Stimulated activated CD4-positive, alpha-beta T cell treated with anti-CD3 and anti-CD28 coated beads, Interleukin-12 subunit alpha, Interleukin-12 subunit beta, amount 100 ng/mL, for 24 hours (primary cell): ENCODE measurements at places on chromosomes 16 and 17.
A peak's percentile ranks its signal among the peaks of the same experiment; 100 is the strongest.

DNA sequence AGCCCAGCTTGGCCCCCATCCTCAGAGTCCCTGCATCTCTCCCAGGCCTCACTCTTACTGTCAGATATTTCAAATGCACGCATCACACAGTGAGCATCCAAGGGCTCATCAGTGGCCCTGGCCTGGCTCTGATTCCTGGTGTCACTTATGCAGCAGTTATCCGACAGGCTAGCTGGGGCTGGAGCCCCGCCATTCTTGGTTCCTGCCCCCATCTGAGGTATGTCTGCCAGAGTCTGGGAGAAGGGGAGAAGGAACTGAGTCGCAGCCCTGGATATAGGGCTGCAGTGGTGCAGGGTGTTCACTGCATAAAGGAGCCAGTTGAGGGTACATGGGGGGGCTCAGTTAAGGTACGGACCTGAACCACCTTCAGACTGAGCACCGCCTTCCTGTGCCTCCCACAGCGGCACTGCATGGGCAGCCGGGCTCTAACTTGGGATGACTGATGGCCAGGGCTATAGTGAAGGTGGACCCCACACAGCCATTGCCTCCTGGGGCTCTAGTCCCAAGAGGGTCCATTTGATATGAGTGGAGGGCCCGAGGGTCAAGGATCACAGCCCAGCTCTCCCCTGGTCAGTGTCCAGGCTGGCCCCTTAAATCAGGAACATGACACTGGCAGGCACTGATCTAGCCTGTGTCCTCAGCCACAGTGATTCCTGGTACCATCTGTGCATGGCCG is 1.8 kb upstream of the RASD1 start:
- no peak for DNase-seq

- DNase-seq: peak; percentile 50
Observed at GRCh38 chr17:10616502-10617119, 40.5 kb downstream of the MYH3 start.

DNA sequence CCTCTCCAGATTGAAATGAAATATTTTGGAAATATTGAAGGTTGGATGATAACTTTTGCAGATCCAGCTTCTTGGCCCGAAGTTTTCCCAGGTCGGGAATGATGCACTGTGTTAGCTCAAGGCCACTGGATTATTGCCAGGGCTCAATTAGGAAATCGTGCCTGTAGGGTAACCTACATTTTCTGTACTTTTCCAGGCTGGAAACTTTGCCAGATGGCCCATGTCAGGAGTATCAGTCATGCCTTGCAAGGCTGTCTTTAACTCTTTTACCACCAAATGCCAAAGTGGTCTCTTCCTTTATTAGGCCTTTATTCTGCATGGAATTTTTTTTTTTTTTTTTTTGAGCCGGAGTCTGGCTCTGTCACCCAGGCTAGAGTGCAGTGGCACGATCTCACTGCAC is 8.9 kb upstream of the SEC14L1 start:
- DNase-seq: no peak

DNA sequence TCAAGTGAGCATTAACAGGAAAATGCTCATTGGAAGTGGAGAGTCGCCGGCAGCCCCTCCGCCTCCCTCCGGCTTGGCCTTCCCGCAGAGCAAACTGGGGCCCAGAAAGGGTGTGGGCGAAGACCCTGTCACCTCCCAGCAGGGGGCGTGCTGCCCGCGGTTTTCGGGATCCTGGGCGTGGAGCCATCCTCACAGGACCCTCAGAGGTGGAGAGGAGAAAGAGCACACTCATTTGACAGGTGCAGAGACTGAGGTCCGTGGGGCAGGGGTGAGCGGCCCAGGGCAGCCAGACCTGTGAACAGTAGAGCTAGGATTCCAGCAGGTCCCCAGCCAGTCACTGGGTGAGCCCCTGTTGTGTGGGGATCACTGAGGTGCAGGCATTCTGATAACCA is 1002.9 kb downstream of the KCNJ18 start:
- DNase-seq: no peak

DNA sequence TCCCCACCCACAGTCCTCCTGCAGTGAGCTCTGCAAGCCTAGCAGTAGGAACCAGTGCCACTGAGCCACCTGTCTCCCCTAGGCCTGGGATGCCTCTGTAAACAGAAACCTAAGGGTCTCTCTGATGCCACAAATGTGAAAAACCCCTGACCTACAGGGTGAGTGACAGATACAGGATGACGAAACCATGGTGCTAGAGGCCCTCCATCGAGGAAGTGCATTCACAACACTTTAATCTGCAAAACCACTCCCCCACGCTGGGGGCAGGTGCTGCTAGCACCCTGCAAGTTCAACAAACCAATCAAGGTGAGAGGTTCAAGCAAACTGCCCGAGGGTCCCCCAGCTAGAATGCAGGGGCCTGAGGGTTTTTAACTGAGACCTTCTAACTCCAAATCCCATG is 59.5 kb downstream of the CDYL2 start:
- DNase-seq: no peak

DNA sequence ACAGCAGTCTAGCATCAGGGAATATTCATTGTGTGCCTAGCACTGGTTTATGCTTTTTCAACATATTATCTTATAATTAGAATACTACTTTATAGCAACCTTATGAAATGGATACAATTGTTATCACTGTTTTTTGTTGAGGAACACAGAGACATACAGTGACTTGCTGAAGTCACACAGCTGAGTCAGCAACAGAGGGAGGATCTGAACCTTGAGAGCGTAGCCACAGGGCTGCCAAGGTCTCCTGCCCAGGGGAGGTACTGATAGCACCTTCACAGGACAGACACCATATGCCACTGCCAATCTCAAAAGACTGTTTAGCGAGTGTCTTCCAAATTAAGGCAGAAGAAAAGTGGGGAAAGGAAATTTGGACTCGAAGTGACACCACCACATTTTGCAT is 63.0 kb downstream of the GTF3C1 start:
- DNase-seq: no peak

DNA sequence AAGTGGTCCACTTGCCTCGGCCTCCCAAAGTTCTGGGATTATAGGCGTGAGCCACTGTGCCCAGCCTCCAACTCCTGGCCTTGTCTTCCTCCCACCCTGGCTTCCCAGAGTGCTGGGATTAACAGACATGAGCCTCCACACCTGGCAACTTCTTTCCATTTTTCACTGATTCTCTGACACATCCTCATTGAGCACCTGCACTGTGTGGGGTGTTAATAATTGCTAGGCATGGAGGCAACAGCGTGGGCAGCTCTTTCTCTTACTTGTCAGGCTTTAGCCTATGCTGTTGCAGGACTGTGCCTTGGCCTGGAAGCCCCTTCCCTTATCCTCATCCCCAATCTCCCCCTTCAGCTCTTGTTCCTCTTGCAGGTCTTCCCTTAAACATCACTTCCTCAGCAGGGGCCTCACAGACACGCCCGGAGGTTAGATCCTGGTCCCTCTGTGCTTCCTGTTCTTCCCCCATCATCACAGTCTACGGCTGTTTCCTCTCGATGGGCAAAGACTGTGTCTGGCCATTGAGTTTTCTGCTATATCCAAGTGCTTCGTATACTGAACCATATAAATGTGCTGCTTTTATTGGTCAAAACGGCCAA is 7.9 kb downstream of the QPRT start:
- DNase-seq: no peak

DNA sequence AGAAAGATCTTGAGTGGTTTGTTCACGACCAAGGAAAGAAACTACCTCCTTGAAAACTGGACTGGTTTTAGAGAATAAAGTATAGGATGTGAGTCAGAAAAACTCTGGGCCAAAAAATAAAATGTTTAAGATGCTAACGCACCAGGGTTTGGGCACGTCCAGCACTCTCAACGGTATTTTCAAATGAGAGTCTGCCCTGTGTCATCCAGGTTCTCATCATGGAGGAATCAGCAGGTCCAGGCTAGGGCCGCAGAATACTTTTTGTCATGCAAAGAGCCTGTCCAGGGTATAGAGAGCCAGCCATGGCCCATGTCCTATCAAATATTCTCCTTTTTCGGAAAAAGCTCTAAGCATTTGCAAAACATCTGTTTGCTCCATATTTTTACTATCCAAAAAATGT is 2.4 kb downstream of the NXN start:
- DNase-seq: no peak

GRCh38 chr16:57859331-57859730 is 57.0 kb upstream of the KIFC3 start:
- no peak for DNase-seq

DNA sequence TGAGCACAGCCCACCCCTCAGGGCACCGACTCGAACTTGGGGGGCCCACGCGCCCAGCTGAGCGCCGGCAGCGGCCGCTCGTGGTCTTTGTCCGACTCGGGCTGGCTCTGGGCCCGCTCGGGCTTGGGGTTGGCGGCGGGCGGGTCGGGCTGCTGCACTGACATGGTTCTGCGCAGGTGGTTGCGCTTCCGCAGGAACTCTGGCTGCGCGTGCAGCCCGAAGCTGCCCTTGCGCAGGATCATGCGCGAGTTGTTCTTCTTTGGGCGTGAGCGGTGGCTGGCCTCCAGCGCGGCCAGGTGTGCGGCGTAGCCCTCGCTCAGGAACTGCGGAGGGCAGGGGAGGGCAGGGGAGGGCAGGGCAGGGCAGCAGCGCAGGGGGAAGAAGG is 11.1 kb downstream of the PIMREG start:
- DNase-seq: peak; percentile 10

DNA sequence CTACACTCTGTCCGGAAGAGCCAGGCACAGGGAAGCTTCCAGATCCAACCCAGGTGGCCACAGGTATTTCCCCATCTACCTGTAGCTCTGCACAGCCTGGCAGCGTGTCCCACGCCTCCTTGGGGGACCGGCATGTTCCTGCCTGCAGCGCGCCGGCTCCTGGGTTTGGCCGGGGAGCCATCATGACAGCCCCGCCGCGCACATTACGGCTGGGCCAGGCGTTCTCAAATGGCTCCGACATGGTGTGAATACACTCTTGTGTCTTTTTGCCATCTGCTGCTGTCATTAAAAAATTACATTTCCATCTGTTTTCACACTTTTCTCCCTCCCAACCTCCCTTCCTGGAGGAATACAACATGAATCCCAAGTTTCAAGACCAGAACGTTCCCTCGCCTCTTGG is 8.0 kb upstream of the GINS2 start:
- DNase-seq: no peak

GRCh38 chr16:67144943-67145342 is 5.9 kb downstream of the B3GNT9 start:
- DNase-seq: no peak

DNA sequence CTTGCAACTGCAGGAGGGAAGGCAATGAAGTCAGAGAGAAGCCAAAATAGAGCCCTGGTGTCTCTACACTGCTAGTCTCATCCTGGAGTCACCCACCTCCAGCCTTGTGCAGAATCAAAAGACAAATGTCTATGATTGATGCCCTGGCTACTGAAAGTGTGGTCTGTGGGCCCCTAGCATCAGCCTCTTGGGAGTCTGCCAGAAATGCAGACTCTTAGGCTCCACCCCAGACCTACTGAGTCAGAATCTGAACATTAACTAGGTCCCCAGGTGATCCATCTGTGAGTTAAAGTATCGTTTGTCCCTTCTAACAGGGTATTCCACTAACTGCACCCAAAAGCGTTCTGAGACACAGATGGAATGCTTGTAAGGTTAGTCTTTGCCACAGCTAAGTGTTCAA is 21.2 kb downstream of the EARS2 start:
- no peak for DNase-seq

DNA sequence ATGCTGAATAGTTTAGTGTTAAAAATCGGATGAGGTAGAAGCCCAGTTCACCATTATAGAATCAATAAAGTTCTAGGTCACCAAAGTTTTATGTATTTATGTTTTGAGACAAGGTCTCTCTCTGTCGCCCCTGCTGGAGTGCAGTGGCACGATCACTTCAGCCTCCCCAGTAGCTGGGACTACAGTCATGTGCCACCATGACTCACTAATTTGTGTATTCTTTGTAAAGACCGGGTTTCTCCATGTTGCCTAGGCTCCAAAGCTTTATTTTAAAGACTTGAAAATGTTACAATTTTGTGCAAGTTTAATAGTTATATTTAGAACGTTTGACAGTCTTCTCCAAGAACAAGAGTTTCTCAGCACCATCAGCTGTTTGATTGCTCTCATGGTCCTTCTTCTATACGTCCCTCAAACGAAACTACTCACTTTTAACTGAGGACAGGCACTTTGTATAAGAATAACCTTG is 32.1 kb downstream of the NDE1 start:
- DNase-seq: peak; percentile 22

DNA sequence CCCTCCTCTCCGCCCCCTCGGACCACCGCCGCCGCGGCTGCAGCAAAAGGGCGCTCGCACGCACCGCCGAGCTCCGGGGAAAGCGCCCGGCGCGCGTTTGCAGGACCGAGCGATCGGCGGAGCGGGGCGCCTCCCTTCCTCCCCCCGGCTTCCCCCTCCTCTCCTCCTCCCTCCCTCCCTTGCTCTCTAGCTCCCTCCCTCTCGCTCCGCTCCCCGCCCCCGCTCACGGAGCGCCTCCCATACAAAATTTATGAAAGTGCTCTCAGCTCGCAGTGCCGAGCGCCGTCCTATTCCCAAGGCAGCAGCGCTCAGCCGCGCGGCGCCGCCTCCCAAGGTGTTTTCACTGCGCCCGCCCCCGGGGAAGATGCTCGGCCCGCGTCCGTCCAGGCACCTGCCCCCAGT is at the start of gene RTN4RL1:
Gene RTN4RL1, minus strand, starts transcription at position 115 of the 402 bp plus-strand sequence. CDS start 469 bp downstream, outside the sequence.
- DNase-seq: peak; percentile 53

DNA sequence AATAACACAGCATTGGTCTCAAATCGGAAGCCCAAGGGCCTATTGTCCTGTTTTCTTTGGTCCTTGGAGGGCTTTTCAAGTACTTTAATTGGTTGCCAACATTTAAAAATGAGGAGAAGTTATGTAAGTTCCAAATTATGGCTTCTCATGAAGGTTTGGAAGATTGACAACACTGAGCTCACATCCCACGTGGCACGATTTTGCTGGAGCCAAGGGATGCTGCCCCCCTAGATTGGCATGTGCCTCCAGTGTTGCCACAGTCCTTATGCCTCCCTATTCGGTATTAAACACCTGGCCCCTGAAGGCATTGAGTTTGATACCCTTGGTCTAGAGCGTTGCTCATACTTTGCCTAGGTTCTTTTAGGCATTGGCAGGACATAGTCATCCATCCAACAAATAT is 108.0 kb downstream of the ZNF18 start:
- no peak for DNase-seq

GRCh38 chr17:19760746-19761145 is 12.6 kb upstream of the ALDH3A1 start:
- DNase-seq: no peak

DNA sequence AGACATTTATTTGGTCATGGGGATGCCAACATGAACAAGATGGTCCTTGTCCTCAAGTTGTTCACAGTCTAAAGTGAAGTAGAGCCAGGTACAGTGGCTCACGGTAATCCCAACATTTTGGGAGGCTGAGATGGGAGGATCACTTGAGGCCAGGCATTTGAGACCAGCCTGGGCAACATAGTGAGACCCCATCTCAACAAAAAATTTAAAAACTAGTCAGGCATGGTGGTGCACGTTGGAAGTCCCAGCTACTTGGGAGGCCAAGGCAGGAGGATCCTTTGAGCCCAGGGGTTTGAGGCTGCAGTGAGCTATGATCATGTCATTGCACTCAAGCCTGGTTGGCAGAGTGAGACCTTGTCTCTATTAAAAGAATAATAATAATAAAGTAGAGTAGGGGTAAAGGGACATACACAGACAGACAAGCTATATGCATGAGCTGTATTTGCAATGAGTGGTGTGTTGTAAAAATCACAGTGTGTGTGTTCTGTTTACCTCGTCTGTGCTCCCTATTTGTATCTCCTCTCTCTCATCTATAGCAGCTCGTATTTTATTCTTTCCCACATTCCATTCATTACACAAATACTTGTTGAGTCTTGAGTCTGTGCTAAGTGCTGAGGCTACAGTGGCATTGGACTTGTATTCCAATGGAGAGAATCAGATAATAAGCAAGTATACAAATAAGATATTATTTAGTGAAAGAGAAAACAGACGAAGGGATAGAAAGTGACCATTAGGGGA is 73.9 kb upstream of the DHX40 start:
- no peak for DNase-seq
